Heart left ventricle (tissue), 16 donors: ENCODE measurements at places on chromosomes 2 and 18.

DNA sequence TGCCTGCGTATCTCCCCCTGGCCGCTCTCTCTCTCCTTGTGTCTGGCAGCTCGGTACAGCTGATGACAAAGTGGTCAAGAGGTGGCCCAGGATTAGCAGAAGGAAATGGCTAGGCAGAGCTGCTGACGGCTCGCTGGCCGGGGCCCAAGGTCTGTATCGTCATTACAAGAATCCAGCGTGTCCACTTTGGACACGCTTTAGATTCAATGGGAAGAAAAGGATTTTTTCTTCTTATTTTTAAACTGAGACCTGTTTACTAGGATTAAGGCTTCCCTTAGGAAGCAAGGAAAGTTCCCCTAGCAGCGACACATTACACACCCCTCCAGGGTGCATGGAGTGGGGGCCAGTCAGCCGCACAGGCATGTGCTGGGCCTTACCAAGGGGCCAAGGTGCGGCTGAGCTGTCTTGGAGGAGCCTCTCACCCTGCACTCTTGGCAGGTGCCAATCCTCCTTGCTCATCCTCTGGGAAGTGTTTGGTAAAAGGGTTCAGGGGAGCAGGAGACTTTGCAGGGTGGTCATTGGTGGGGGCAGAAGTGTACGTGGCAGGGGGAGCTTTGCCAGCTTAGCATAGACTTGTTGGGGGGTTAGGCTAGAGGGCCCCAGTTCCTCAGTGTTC lies 76.8 kb downstream of the POLR1A start:
- DNase-seq, result peak; percentile 91

DNA sequence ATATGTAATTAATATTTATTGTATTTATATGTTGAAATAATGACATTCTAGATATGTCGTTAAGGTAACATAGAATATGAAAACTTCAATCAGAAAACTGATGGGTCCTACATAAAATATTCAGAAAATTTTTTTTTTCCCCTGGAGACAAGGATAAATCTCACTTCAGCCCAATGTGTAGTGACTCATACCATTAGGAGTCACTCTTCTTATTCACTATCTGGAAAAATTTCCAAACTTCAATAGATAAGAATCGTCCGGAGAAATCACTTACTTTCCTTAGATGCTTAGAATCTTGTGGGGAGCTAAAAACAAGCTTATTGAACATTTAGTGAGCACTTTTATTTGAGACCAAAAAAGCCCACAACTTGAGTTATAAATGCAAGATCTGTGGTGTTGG lies 4.6 kb downstream of the SERPINB13 start:
- DNase-seq, result no peak

GRCh38 chr2:203886661-203887151 lies 19.1 kb downstream of the CTLA4 start:
- DNase-seq, result no peak

GRCh38 chr2:233817361-233817911 lies 36.9 kb downstream of the HJURP start:
- DNase-seq, result no peak

- DNase-seq, result no peak
These were observed 121.5 kb downstream of the LPIN1 start for GRCh38 chr2:11867926-11868325.

DNA sequence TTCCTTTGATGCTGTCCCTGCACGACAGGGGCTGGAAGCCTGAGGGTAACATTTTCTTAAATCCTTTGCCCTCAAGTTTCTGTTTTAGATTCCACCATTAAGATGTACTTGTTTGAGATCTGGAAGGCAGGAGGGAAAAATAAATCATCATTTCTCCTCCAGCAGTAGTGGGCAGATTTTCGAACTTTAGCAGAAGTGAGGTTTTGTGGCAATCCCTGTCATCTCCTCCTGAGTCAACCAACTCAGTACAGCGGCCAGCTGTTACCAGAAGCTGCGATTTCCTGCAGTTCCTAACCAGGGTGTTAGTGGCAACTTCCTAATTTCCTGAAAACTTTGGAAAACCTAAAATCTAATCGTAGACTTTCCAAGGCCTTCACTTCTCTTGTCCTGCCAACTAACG lies 517.2 kb upstream of the ACVR2A start:
- DNase-seq, result no peak

GRCh38 chr2:206023183-206023582 lies 62.8 kb downstream of the INO80D start:
- no peak for DNase-seq

DNA sequence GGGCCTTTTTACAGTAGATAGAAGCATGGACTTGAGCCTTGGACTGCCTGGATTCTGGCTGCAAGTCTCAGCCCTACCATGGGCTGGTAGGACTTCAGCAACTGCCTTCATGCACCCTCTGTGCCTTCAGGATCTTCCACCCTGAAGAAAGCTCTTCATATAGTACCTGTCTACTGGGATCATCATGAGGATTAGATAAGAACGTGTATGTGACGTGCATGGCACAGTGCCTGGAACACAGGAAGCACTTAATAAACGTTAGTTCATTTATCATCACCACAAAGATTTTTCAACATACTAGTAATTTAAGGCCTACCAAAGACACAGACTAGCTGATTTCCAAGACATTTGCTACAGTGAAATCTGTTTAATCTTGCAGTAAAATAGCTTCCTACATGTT lies 53.2 kb upstream of the ITM2C start:
- DNase-seq, result no peak

DNA sequence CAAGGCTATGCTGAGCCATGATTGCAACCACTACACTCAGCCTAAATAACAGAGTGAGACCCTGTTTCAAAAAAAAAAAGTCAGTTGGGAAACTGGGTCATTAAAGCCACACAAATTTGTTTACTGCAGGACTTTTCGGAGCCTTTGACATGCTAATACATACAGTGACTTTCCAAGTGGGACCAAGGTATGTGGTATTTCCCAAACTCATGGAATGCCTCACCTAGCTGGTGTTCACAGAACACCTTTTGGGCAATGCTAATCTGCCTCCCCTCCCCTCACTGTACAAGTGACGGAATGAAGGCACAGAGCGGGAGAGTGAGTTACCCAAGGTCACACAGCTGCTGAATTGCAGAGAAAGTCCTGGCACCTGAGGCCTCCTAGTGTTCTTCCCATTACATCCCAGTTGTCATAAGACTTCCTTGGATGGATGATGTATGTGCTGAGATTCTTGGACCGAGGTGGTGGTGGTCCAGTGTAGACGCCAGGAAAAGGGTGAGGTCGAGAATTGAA lies 30.7 kb downstream of the ATOH8 start:
- no peak for DNase-seq

DNA sequence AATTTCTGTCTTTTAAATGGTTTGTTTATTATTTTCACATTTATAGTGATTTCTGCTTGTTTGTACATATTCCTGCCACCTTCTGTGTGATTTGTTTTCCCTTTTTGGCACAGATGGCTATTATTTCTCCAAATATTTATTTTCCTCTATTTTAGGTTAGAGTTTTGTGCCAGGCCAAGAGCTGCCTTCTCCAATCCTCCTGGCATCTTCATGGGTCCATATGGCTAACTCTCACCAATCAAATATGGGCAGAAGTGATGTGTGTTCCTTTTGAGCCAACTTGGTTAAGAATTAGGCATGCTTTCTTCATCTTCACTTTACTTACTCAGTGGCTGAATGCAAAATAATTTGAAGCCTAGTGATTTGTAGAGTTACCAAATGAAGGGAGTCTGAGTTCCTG lies 697.1 kb upstream of the CELF4 start:
- DNase-seq, result no peak

- no peak for DNase-seq
These were observed 119.7 kb upstream of the SMAD2 start for GRCh38 chr18:48050176-48050575.

GRCh38 chr2:134583997-134584520 lies 134.7 kb downstream of the TMEM163 start:
- DNase-seq, result no peak

- no peak for DNase-seq
These were observed 11.8 kb downstream of the UCN start for GRCh38 chr2:27296481-27296880.

DNA sequence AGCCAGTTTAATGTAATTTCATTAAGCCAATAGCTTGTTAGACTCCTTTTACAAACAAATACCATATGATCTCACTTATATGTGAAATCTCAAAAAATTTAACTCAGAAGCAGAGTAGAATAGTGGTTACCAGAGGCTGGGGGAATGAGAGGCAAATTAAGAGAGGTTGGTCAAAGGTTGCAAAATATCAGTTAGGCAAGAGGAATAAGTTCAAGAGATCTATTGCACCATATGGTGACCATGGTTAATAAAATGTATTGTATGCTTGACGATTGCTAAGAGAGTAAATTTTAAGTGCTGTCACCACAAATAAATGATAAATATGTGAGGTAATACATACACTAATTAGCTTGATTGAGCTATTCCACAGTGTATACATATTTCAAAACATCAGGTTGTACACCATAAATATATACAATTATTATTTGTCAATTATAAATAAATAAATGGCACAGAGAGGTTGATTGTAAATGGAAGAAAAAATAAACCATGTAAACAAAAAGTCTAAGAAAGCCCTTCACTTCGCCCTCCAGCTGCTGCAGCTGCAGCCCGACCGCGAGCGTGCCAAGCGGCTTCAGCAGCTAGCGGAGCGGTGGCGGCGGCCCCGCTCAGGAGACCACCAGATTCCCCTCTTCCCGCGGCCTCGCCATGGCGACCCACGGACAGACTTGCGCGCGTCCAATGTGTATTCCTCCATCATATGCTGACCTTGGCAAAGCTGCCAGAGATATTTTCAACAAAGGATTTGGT lies 23.0 kb upstream of the ACTR2 start:
- no peak for DNase-seq

DNA sequence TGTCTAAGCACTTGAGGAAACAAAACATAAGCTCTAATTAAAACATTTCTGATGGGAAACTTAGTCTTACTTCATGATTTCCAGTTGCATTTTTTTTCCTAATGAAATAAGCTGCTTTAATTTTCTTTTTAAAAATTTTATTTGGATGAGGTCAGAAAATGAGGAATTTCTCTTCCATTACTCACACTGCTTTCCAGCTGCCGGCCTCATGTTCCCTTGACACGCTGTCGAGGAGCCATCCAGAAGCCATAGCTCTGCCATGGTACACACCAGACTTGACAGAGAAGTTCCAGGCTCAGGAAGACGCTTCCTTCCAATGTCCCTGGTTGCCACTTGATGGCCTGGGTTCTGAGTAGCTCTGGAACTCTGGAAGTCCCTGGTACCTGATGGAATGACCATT lies 12.1 kb upstream of the MAPRE2 start:
- DNase-seq, result peak; percentile 51

- no peak for DNase-seq
These were observed 323.2 kb downstream of the NR4A2 start for GRCh38 chr2:156009293-156009692.

GRCh38 chr2:223760838-223761502 lies 76.4 kb downstream of the AP1S3 start:
- DNase-seq, result no peak

GRCh38 chr2:103977668-103978067 lies 876.2 kb upstream of the POU3F3 start:
- DNase-seq, result no peak

GRCh38 chr2:154507186-154507585 lies 191.3 kb upstream of the KCNJ3 start:
- DNase-seq, result no peak

- DNase-seq, result no peak
These were observed 734 bp downstream of the SLC25A12 start for GRCh38 chr2:171893196-171893823.

DNA sequence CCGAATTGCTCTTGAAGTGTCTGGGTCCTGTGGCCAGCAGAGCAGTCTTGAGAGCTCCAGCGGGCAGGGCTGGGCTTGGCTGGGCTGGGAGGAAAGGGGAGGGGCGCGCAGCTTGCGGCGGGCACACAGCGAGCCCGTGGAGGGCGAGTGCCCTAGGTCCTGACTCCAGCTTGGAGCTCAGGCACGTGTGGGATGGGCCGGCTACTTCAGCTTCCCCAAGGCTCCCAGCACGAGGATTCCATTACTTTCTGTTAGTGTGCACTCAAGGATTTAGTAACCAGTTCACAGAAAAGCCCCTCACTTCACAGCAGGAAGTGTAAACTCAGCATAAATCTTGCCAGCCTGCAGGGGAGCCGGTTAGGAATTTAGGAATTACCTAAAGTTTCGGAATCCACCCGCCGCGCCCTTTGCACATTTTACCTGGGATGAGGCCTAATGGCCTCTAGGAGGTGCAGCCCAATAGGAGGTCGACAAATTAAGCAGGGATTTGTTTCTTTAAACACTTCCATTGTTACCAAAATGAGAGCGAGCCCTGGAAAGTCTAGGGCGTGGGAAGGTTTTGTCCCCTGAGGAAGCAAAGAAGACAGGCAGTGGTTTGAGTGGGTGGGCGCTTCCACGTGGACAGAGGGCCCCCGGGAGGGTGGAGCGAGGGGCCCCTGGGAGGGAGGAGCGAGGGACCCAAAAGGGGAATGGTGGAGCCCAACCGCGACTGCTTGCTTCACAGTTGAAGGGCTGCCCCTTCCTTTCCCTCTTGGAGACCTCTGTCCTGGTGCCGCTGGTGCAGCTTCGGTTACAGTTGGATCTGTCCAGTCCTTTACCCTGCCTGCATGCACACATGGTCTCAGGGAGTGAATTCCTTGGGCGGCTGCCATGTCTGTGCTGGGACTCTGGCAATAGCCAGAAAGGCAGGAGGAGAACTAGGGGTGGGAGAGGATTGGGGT lies 93.3 kb downstream of the CTAGE1 start:
- peak; percentile 83 for DNase-seq

DNA sequence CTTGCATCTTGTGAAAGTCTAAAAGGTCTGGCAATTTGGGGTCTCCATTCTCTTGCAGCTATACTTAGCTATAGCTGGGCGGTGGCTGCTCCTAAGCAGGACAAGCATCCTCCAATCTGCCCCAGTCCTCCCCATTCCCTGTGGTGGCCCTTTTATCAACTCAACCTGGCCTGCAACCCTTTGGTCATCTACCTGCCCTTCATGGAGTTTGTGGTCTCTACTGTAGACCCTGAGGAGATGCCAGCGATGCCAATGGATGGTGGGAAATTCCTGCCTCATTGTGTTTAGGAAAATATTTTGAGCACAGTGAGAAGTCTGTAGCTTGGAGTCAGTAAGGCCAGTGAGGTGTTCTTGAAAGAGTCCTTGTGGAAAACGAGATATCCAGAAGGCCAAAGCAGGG lies 143.4 kb downstream of the CAPN13 start:
- no peak for DNase-seq

GRCh38 chr2:31728406-31729064 lies 147.8 kb upstream of the SRD5A2 start:
- DNase-seq, result no peak

GRCh38 chr2:8502316-8502715 lies 179.5 kb upstream of the ID2 start:
- no peak for DNase-seq

DNA sequence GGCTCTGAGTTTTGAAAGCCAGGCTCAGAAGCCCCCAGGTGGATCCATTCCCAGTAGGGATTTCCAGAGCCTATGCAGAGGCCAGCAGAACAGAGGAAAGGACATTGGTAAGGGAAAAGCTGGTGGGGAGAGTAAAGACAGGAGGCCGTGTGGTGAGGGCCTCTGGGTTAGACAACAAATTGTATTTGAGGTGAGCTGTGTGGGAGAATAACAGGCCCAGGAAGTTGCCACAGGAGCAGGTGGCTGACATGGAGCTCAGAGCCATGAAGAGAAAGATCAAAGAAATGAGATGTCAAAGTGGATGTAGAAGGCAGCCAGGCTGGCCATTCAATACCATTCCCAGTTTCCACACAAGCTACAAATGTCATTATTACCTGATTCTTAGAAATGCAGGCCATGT lies 8.8 kb downstream of the BUB1 start:
- DNase-seq, result no peak

GRCh38 chr2:162113776-162114168 lies 38.3 kb downstream of the GCG start:
- DNase-seq, result no peak
